Left cardiac atrium (tissue), 4 donors: ENCODE measurements at places on chromosomes 1 and 21.

- DNase-seq, result no peak
These were observed 37.8 kb downstream of the SETD4 start for GRCh38 chr21:36022427-36023091.

DNA sequence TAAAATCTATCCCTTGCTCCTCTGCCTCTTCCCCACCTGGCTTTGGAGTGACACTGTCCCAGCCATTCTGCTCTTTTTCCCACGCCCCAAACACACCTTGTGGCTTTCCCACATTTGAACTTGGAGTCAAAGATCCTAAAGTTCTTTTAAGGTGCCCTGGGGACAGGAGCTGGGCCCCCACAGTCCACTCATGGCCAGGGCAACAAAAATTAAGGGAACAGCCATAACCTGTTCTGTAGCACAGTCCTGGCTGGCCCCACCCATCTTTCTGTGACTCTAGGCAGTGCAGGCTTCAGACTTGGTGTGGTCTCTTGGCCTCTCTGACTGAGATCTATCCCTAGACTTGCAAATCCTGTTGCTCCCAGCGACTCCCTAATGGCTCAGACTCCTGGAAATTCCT is 143.0 kb upstream of the MAGI3 start:
- no peak for DNase-seq

DNA sequence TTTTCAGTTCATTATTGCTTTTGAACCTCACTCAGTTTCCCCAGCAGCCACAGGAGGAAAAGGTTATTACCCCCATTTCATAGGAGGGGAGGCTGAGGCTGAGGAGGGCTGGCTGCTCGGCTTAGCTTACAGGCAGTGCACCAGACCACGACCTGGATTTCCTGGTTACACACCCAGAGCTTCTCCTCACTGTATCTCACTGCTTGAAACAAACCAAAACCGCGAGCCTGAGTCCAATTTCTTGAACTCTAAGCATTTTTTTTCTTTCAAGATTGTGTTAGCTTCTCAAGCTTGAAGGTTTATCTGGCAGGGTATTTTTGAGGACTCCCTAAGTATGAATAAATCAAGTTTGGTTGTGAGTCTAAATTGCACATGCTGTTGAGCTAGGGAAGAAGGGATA is 188.9 kb upstream of the EDN2 start:
- DNase-seq, result no peak

DNA sequence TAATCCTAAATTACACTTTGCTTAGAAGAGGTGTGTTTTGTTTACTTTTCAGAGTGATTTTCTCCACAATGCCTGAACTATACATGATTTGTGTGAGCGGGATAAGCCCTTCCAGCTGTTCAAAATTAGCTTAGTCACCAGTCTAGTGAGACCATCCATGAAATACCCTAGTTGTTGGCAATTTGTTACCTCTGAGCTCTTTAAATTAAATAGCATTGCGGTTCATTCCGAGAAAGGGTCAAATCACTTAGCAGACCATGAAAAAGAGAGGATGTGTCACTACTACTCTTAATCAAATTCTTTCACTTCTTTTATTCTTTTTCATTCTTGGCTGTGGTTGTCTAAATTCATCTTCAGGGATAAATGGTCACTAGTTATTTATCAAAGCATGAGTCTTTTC is 11.9 kb upstream of the VAV3 start:
- DNase-seq, result no peak

- no peak for DNase-seq
These were observed 150.3 kb upstream of the SGIP1 start for GRCh38 chr1:66383611-66384010.

- DNase-seq, result peak; percentile 25
These were observed 103.0 kb downstream of the ZSCAN20 start for GRCh38 chr1:33575324-33575879.

DNA sequence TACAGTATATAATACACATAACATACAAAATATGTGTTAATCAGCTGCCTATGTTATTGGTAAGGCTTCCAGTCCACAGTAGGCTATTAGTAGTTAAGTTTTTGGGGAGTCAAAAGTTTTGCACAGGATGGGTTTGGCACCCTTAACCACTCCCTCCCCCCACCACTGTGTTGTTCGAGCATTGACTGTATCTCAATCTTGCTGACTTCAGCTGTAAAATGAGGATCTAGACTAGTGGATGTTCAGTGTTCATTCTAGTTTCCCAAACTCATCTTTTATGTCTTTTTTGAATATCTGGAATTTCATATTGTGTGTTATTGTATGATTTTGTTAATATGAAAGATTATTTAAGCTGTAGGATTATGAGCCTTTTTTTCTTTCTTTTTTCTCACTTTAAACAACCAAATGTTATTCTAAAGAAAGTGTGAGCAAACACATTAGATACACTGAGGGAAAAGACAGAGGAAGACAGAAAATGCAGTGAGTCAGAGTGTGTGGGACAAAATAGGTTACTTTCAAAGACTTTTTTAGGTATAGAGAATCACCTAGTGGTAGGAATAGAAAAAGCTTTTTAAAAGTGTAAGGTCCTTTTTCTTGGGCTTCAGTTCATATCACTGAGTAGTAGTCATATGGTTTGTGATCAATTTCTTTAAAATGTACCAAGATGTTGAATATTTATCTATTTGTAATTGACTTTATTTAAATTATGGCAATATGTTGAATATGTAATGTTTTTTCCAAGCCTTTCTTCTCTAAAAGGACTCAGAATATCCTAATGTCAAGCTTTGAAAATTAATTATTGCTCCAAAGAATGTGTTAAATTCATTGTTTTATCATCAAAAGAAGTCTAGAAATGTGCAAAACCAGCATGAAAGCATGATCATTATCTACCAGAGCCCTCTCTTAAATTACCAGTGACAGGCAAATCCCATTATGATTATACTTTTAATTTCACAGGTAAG is 17.9 kb upstream of the CENPF start:
- DNase-seq, result no peak

GRCh38 chr1:108533351-108534083 is 26.4 kb upstream of the EEIG2 start:
- DNase-seq, result no peak

DNA sequence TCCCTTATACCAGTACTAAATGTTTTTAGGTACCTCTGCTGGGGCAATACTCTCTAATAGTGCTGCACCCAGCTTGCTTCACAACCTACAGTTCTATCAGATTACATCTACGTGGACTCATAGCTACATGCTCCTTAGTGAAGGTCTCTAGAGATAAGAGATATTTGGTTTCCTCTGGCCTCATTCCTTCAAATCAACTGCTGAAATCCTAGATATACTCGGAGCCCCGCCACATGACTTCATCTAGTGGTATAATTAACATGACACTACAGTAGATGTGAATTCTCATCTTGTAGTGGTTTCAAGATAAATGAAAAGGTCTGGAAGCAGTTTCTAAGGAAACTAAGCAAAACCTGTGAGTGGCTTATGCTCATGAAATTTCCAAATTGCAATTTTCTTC is 115.4 kb downstream of the SMYD2 start:
- no peak for DNase-seq
